Esophagus squamous epithelium (tissue), 5 donors: ENCODE measurements at places on chromosomes 7 and 10.

GRCh38 chr10:78533098-78533497 lies 499.4 kb downstream of the RPS24 start:
- no peak for DNase-seq

DNA sequence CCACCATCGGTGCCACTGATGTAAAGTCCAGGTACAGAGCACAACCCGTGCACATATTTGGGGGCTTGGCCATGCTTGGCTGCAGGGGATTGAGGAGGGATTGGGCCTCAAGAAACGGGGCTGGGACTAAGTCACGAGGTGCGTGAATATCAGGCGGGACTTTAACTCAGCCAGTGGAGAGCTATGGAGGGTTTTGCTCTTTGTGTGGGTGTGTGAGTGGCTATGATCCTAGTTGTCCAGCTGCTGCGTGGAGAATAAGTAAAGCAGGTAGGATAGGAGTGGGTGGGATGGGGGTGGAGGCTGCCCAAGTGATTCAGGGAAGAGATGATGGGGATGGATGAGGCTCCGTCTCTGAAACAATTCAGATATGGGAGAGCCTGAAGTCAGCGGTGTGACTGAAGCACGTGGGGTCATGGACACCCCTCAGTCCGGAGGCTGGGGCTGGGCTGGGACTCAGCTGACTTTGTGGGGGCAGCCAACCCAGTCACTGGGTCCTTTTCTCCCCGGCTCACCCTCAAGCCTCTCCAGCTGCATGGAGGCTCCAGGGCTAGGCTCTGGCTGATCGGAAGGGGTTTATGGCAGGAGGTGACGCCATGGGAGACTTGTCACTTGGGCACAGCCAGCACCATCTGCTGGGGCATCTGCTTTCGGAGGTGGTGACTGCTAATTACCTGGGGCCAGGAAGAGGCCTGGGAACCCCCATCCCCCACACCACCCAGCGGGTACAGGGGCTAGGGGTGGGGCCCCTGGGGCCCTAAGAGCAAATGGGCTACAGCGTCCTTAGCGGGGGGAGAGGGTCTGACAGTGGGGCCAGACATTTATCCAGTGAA lies 1.7 kb upstream of the LFNG start:
- no peak for DNase-seq

DNA sequence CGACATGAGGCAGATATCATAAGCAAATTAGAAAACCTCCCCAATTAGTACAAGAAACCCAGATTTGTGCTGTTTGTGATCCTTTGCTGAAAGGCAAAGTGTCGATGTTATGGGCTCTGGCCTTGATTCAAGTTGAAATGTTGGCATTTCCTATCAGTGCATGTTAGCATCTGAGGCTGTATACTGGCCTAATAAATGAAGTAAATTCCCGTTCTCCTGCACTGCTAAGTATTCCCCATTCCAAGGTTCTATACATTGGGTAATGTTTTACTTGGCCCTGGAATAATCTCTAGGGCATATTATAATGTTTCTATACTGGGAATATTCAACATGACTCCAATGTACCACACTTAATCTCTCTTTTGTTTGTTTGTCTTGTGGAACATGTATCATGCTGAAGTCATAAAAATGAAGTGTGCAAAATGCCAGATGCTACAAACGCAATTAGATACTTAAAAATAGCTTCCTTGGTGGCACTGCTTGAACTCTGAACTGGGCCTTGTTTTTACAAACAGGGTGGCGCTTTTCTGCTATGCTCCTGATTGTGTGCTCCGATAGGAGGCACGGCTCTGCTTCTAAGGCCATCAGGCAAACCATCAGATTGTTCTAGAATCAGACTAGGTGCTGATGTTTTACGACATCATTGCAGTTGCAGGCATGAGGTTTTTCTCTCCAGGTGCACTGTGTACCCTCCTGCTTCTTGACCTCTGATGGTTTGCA lies 156.7 kb upstream of the TCF7L2 start:
- no peak for DNase-seq

GRCh38 chr10:24207781-24208611 lies 942 bp upstream of the KIAA1217 start:
- no peak for DNase-seq

DNA sequence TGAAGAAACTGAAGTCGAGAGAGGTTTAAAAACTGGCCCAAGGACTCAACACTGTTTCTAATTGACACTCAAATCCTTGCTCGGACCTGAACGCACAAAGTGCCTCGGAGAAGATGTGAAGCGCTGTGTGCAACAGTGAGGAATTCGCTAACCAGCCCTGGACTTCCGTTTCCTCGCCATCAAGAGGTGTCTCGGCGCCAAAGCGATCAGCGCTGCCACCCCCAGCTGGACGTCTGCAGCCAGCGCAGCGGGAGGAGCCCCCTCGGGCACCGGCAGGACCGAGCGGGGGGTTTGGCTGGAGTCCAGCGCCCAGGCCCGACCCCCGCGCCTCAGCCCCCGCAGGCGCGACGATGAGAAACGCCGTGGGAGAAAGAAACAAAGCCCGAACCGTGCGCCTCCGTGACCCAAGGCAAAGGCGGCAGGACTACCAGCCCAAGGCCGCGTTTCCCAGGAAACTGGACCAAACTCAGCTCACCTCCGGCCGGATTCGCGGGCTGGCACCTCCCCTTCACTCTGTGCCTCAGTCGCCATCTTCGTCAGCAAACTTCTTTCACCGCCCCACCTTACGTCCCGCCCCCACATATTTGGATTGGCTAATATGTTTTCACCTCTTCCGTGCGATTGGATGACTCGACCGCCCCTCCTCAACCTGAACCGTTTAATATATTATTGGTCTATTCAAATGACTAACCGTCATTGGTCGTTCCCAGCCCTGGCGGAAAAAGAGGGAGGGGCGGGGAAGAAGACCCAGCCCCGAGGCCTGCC lies at the start of gene ARHGAP19:
Gene ARHGAP19 (minus strand): TSS at position 541 of the 765 bp plus-strand sequence. CDS start 10 bp downstream, at position 531.
- peak; percentile 84 for DNase-seq

DNA sequence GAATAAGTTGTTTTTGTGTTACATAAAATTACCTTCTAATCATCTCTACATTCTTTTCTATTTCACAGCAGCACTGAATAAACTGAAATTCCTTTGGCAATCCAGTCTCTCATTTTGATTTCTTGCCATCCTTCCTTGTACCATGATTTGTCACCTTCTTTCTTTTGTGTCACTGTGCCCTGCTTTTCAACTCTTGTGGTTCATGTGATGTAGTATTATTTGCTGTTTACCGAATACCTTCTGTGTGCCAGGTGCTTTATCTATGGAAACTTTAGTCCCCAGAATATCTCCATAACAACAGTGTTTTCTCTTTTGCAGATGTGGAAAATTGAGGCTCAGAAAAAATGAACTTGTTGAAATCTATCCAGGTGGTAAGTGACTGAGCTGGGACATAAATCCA lies 220.3 kb downstream of the STK31 start:
- no peak for DNase-seq

- DNase-seq, result no peak
These were observed 2.0 kb downstream of the C10orf90 start for GRCh38 chr10:126668505-126668904.

- no peak for DNase-seq
These were observed 95.0 kb downstream of the MMRN2 start for GRCh38 chr10:86862373-86862772.

DNA sequence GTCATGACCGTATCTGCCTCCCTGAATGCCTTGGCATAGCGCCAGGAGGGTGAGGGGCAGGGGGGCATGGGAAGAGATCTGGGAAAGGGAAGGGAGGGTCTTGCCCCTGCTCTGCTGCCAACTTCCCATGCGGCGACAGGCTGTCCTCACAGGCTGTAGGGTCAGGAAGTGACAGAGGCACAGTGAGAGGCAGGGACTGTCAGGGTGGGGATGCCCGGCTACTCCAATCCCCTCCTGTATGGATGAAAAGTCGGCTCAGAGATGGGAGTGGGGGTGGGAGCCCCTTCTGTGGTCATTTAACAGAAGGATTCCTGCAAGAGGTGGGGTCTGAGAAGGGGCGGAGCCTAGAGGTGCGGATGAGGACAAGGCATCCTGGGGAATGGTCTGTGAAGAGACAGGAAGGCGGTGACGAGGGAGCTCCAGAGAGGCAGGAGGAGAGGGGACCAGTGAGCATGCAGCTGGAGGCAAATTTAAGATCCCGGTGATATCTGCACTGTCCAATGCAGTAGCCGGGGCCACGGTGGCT lies 20.8 kb upstream of the UNC5B start:
- no peak for DNase-seq

GRCh38 chr7:142611566-142612236 lies 137.6 kb upstream of the PRSS1 start:
- no peak for DNase-seq

- no peak for DNase-seq
These were observed 29.7 kb downstream of the PARP12 start for GRCh38 chr7:140033036-140033435.

DNA sequence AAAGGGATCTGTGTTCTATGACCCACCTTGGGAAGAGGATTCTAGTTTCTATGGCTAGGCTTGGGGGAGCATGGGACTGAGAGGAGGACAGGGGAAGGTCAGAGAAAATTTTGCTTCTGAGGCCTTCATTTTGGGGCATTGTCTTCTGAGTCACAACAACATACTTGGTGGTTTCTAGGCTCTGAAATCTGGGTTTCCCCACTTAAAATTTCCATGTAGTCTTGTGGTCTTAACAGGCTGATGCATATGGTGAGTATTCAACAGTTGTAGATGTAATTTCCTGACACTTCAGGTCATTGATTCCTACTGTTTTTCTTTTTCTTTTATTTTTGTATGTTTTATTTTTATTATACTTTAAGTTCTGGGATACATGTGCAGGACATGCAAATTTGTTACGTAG lies 88.5 kb downstream of the ANKRD7 start:
- DNase-seq, result no peak

DNA sequence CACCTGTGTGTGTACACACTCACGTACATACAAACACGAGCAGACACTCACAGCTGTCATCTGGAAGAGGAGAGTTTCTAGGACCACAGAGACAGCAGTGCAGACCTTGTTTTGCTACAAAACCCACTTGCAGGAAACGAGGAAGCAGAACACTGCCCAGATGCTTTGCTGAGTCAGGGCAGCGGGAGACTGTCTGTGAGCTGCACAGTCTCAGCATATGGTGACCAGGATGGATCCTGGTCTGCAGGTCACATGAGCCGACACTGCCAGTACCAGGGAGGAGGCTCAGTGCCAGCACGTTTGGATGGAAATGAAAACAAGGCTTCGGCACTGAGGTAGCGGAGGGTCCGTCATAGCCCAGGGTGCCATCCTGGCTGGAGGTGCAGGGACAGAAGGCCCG lies 117.6 kb upstream of the DPP6 start:
- no peak for DNase-seq

DNA sequence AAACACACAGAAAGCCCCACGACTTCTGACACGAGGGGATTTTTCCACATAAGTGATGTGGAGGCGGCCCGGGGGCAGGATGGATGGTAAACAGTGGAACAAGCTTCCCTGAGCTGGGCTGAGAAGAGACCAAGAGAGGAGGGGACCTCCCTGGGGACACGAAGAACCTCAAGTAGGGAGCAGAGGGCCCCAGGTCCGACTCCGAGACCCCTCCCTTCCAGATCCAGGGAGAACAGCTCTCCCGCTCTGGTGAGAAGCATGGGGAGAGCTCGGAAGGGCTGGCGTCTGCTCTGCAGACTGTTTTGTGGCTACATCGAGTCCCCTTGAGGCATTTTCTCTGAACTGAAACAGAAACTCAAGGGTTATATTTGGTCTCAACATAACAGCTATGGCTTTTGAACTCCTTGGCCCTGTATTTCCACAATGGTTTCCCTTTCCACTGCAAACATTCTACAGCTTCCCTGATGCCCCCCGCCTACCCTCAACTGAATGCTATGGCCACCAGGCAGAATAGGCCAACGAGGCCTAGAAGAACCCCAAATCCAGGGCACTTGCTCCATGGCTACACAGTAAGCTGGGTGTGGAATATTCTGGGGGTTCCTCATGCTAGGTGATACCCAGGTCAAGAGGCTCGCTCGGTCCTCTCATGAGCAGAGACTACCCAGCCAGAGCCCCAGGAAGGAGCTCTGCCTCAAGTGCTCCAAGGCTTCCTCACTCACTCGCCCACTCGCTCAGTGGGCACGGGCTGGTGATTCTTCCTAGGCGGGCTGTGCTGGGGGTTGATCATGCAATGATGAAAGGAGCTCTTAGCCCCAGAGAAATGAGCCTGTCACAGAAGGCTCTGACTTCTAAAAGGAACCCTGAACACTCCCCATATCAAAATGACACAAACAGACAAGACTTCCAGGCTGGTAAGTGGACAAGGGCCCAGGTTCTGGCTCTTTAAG lies 47.5 kb downstream of the FAM53B start:
- DNase-seq, result no peak

GRCh38 chr7:47690902-47691558 lies 109.1 kb upstream of the TNS3 start:
- DNase-seq, result no peak

GRCh38 chr10:42960491-42960990 lies 116.3 kb upstream of the RET start:
- no peak for DNase-seq

DNA sequence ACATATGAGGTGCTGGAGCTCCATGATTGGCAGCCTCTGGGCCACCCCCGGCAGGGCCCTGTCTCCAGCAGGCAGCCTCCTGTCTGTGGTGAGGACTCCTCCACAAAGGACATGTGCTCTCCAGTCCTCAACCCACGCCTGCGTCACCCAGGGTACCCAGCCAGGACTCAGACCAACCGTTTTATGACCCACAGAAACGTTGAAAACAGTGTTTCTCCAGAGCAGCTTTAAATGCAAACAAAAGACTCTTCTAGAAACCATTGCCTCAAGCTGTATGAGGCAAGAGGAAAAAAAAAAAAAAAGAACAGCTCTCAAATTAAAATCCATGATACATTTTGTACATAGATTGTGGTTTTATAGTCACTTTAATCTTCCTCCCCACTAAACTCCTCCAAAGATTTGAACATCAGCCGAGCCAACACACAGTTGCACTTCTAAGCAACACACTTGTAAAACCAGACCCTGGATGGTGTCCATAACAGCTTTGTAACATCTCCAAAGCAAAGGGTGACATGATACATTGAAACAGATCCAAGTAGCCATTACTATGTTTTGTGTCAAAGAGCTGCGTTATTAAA lies 175.0 kb upstream of the LYZL2 start:
- DNase-seq, result no peak

- no peak for DNase-seq
These were observed 76.4 kb downstream of the FAM107B start for GRCh38 chr10:14698111-14698828.

GRCh38 chr10:26156019-26156418 lies 60.6 kb upstream of the GAD2 start:
- DNase-seq, result no peak

DNA sequence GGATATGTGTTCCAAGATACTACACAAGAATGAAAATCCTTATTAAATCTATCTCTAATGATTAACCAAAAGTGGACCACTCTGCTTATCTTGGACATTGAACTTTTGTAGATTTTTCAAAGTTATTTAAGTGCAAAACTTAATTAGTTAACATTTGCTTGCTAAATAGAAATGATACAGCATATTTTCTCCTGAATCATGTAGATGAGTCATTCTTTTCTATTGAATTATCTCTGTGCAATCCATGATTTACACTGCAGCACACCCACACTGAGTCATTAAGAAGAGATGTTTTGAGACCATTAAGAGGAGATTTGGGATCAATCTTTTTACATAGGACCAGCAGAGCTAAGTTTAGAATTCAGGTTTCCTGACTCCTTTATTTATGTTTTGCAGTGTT lies 6.6 kb upstream of the ABCC2 start:
- DNase-seq, result no peak

- no peak for DNase-seq
These were observed 161.2 kb downstream of the CELF2 start for GRCh38 chr10:11178606-11179515.
